GM18507 (cell line): ENCODE measurements at places on chromosomes 4 and X.

- no peak for DNase-seq
These were observed 31.7 kb downstream of the TXK start for GRCh38 chr4:48102303-48102702.

DNA sequence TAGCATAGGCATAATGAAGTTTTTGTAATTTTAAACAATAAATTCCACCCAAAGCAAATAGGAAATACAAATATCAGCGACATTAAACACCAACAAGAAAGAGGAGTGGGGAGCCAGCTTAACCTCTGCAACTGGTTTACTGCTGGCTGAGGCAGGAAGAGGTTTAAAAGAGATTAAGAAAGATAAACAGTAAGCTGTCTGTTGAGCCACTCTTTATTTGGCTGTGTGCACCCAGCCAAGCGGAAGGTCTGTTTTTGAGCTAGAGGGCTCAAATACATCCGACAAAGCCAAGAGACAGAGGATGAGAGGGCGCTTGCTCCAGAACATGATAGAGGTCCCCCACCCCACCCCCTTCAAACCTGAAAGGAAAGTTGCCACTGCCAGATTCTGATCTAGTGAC is 191.4 kb downstream of the MGST2 start:
- DNase-seq = no peak

- DNase-seq = no peak
These were observed 121.1 kb upstream of the ATP6AP2 start for GRCh38 chrX:40459571-40460158.

DNA sequence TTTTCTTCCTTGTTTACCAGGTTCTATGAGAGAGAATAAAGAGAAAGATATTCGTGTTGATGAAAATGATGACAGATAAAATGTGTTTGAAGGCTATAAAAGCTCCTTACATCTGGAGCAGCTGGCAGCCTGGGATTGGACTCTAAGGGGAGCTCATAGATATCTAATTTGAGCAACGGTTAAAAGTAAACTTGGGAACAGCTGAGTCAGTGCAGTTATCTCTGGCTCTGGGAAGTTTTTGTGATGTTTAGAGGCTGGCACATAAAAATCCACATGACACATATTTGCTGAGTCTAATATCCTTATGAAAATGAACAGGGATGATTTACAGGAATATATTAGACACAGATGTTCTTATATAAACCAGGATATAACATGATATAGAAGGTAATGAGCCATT is 331.8 kb upstream of the TENM3 start:
- no peak for DNase-seq

DNA sequence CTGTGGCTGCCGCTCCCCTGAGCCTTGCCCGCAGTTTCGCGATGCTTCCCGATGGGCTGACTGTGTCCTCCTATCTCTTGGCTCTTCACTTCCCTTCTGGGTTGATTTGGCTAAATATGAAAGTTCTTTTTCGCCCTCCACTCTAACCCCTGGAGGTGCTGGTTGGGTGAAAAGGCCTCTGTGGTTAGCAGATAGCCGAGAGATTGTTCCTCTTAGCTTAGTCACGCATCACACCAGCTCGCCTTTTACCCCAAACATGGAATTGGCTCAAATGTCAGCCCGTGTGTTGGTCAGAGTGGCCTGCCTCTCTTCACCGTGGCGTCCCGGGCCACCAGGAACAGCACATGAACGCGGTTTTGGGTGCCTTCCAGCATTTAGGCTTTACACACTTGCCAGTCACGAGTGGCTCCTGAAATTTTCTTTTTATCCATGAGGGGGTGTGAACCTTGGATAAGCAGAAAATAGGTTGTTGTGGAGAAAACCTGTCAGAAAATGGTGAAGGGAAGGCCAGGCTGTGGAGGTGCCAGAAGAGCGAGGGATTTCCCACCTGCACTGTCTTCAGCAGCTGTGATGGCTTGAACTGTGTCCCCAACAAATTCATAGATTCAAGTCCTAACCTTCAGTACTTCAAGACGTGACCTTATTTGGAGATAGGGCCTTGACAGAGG is 8.9 kb downstream of the CLCN4 start:
- no peak for DNase-seq

DNA sequence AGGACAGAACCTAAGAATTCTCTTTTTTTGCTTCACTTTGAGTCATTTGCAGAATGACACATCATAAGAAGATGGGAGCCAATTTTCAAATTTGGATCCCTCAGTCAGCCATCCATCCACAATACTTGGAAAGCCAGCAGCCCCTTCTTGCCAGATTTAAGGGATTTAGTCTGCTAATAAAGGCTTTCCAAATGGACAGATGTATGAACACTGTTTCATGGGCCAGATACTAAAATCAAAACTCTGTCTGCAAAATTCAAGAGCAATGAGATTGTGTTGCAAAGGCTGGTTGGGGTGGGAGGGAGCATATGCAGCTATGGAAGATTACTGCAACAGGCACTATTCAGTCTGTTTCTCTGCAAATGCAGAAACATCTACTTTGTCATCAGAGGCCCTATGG is 37.7 kb upstream of the KCNIP4 start:
- no peak for DNase-seq

DNA sequence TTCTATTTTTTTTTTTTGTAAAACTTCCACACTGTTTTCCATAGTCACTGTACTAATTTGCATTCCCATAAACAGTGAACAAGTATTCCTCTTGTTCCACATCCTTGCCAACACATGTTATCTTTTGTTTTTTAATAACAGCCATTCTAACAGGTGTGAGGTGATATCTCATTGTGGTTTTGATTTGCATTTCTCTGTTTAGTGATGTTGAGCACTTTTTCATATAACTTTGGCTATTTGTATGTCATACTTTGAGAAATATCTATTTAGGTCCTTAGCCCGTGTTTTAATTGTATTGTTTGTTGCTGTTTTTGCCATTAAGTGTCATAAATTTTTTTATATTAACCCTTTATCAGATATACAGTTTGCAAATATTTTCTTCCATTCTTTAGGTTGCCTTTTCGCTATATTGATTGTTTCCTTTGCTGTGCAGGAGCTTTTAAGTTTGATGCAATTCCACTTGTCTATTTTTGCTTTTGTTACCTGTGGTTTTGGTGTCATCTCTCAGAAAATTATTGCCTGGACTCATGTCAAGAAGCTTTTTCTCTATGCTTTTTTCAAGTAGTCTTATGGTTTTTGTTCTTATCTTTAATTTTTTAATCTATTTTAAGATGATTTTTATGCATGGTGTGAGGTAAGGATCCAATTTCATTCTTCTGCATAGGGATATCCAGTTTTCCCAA is 27.9 kb upstream of the NDNF start:
- DNase-seq = no peak

- DNase-seq = no peak
These were observed 745 bp upstream of the IQSEC2 start for GRCh38 chrX:53281963-53282695.

DNA sequence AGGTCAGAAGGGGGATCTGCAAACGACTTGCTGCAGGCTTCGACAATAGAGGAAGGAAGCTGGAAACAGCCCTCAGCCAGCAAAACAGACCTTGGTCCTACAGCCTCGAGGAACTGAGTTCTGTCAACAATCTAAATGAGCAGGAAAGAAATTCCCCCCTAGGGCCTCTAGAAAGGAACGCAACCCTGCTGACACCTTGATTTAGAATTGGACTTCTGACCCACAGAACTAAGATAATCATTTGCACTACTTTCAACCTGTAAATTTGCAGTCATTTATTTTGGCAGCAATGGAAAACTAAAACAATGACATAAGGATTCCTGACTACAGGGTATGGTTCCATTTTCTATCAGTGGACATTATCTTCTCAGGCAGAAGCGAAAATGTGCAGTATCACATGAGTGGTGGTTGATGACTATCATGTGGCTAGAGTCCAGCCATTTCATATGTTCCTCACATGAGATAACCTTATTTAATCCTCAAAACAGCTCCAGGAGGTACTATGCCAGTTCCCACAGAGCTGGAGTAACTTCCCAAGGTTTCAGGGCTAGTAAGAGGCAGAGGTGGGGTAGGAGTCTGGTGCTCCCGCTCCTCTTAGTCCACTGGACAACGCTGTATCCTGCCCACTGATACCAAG is 61.6 kb downstream of the SAT1 start:
- DNase-seq = no peak

DNA sequence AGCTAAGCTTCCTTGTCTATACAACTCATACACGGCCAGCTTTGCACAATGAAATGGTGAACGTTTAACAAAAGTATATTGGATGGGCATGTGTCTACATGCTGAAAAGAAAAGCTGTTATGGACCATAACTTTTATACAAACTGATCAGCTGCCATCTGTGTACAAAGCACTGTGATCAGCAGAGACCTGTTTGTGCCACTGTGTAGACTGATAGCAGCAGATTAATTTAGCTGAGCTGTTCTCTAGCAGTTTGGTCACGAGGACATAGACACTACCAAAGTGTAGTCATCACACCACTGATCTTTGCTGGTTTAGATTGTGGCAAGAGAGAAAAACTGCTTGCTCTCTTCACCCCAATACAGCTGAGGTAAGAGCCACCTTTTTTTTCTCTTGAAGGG is 124.5 kb downstream of the RAPGEF2 start:
- no peak for DNase-seq

DNA sequence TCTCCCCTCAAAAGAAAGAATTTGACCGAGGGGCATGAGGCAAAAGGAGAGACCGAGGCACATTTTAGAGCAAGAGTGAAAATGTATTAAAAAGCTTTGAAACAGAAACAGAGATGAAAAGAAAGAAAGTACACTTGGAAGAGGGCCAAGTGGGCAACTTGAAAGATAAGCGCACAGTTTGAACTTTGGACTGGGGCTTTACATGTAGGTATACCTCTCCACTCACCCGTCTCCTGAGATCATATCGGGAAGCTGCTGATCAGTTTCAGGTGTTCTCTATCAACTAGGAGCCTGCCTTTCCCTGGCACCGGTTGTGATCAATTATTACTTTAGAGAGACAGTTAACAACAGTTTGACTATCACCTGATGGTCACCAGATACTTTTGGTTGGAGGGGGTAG is 2666.5 kb downstream of the ARAP2 start:
- no peak for DNase-seq

DNA sequence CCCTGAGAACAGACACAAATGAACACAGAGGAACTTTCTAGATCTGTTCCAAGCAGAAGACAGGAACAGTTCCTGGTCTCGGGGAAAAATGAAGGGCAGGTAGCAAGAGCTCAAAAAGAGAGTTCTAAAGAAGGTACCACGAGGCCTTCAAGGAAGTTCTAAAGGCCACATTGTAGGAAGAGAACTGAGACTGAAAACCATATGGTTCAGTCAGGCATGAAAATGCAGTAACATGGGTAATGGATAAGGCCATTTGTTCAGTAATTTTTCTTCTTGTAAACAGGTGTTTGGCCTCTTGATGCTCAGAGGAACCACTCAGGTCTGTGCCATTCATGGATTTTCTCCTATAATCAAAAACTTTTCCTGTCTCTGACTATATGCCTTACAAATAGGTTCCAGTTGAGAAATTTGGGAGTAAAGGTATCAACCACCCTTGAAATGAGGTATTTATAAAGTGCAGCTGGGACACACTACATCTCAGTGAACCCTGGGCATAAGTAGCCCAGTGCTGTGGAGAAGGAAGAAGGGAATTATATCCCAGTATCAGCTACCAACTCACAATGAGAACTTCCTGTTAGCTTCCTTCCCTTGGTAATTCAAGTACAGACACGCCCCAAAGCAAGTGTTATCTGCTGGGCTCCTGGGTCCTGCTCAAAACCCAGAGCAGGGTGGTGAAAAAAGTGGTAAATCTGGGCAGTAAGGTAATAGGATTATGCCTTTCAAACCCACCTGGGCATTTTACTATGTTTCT is 277.9 kb downstream of the KLHL13 start:
- no peak for DNase-seq

DNA sequence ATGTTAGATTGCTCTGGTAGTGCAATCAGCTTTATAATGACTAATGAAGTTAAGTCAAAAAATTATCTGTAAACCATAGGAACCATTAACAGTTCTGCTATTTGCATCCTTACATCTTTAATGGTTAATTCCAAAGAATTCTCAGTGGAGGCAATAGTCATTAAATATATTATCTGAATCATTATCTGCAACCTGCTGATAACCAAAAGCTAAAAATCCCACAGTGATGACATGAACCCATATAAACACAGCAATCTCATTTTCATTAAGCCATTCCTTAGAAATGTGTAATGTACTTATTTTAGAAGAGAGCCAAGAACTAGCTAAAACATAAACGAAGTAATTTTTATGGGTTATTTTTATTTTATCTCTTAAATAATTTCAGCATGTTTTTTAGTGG is 60.2 kb downstream of the MAGEB16 start:
- DNase-seq = no peak

GRCh38 chrX:19810006-19810774 is 77.2 kb downstream of the SH3KBP1 start:
- DNase-seq = no peak

DNA sequence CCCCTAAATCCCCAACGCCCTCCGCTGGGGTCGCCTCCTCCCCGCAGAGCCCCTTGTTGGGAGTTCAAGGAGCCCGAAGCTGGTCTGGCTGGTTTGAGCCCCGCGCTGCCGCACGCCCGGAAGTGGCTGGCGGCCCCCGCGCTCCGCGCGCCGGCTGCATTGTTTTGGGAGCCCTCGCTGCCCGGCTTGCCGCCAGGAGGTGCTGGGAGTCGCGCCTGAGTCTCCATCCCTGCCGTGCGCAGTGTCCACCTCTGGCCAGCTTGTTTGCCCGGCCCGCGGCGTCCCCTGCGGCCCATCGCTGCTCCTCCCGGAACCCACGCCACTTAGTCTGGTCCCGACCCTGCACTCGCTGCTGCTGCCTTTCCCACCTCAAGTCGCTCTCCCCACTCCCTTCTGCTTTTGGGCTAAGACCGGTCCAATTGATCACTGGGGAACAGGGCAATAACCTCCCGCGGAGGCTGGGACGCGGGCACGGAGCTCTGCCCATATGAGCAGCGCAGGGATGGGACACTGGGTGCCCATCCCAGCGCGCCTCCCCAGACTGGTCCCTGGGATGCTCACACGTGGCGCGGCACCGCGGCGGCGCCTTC is 2.2 kb upstream of the SFRP2 start:
- no peak for DNase-seq

- DNase-seq = no peak
These were observed 63.1 kb upstream of the NDP start for GRCh38 chrX:44036336-44036735.

GRCh38 chrX:101360390-101360789 is 11.8 kb upstream of the TIMM8A start:
- no peak for DNase-seq
